ENCODE measurements at places on chromosomes 5 and 9. TPM values are rescaled to one million over a fixed set of nuclear protein-coding genes. Genes with fewer than 3 reads are reported as not detected.

Gene FAM221B
- total RNA-seq, result not detected

Gene PHF24
- total RNA-seq, result not detected

Gene PCDHGB5
- 16.7 TPM for total RNA-seq

Gene EDIL3
- total RNA-seq, result 1.5 TPM

Gene TGFBI
- total RNA-seq, result 3.9 TPM

Gene PCDHB3
- 0.51 TPM for total RNA-seq

Gene NXNL2
- not detected for total RNA-seq

Gene LECT2
- not detected for total RNA-seq

Gene GDNF
- total RNA-seq, result not detected

Gene LCN15
- 0.05 TPM for total RNA-seq

Gene KIF12
- total RNA-seq, result 0.14 TPM

Gene AJM1
- total RNA-seq, result 1.0 TPM

Gene RPS23
- total RNA-seq, result 3,030 TPM

Gene NMUR2
- not detected for total RNA-seq

Gene CTNNAL1
- 190 TPM for total RNA-seq

DNA sequence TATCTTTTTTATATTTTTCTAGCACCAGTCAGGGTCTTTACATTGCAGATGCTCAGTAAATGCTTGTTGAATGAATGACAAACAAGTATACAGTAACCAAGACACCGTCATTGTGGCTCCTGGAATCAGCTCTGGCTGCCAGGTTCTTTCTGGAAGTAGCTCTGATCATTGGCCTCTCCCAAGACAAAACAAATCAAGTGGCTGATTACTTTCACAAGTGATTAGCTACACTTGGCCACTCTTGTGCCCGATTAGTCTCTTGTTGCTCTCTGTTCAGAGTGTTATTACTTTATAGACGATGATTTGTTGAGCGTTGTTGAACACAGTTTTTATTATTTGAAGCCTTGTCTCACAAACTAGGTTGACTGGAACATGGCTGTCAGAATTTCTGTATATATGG, 119.6 kb upstream of the TLX3 start:
- DNase-seq, result no peak

DNA sequence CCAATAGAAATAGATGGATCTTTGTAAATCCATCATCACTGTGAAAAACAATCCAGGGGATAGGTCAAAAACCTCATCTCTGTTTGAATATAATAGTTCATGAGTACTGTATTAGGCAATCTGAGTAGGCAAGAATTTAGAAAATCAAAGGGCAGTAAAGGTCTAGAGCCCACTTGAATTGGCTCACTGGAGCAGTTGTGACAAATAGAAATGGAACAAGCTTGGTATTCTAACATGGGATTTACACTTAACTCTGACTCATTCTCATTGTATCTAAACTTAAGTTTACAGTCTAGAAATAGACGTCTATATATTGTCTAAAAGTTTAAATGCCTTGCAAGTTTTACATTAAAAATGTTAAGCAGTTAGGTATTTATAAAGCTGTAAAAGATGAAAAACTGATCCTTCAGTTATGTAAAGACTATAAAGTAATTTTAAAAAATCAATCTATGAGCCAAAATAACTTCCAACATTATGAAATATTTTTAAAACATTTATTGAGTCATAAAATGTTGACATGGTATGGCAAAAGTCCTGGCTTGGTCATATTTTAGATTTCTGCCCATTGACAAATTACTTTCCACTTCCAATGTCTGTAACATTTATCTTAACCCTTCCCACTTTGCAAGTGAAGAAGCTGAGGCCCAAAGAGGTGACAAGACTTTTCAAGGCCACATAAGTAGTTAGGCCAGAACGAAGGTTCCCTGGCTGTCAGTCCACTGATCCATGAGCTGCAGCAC, 203.7 kb upstream of the NREP start:
- no peak for DNase-seq

DNA sequence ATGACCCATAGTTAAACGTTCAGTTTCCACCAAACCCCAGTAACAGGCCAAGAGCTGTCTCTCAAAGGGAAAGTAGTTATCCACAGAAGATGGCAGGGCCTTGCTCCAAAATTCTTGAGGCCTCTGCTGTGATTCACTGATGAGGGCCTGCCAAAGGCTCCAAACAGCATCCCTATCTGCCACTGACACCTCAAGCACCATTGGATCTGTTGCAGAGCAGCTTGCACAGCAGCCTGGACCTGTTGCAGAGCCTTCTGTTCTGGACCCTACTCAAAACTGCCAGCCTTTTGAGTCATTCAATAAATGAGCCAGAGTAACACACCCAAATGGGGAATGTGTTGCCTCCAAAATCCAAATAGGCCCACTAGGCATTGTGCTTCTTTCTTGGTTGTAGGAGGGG, 741.5 kb upstream of the RGMB start:
- no peak for DNase-seq

DNA sequence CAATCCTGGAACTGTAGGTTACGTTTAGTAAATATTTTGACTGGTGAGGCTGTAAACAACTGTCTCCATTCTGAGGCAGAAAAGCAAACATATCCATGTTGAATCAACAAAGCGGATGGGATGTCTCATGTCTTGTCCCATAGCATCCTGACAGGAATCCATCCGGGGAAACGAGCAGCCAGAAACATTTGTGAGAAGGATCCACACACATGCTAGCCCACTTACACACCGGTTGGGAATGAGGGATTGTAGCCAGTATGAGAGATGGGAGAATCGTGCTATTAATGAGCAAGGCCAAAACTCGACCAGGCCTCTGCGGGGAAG, 117.5 kb downstream of the FSTL4 start:
- no peak for DNase-seq

GRCh38 chr5:125408448-125409233, 662.2 kb upstream of the ZNF608 start:
- DNase-seq, result peak; percentile 58

DNA sequence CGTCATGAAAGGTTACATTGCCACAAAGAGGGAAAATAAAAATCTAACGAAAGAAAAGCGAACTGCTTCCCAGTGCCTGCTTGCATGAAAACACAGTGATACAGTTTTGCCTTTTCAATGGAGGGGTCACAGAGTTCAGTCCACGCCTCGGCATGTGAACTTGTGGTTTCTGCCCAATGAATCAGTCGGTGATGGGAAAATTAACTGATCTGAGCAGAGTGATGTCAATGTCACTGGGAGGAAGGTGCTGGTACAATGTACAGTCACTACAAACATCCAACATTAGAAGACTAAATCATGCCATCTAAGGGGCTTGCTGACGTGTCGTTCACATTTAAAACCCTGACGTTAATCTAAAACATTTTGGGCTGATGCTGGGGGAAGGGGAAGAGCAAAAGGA, 151.8 kb upstream of the MSX2 start:
- no peak for DNase-seq

GRCh38 chr5:127612441-127613141, 36.3 kb upstream of the CTXN3 start:
- no peak for DNase-seq

DNA sequence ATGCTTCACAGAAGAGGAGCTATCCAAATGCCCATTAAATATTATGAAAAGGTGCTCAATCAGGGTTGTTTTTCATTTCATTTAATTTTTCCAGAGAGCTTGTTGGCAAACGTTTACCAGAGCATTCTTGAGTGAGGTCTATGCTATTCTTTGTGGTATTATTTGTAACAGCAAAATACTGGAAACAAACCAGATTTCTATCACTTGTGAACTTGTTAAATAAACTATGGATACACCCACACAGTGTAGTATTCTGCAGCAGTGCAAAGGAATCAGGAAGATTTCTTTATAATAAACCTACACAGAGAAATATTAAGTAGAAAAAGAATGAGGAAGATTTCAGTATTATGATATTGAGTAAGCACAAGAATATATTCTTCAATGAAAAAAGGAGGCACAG, 15.0 kb upstream of the SLC1A1 start:
- DNase-seq, result no peak

GRCh38 chr5:93658044-93658443, 75.0 kb downstream of the NR2F1 start:
- DNase-seq, result no peak

GRCh38 chr9:77712533-77713130, 64.5 kb upstream of the GNA14 start:
- peak; percentile 88 for DNase-seq

DNA sequence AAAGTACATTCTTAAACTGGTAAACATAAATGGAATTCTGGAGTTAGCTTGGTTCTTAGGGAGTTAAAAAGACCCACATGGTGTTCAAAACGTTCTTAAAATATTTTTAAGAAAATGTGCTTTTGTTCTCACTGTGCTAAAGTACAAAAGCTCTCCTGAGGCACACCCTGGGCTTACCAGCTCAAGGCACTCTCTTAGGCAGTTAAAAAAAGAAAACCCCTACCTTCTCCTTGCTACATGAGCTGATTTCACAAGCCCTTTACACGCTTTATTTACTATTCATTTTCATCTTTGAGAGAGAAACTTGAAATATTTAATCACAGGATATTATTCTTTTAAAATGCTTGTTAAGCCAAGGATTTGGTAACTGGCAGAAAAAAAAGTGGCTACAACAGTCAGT, 723.3 kb upstream of the GRAMD2B start:
- no peak for DNase-seq

DNA sequence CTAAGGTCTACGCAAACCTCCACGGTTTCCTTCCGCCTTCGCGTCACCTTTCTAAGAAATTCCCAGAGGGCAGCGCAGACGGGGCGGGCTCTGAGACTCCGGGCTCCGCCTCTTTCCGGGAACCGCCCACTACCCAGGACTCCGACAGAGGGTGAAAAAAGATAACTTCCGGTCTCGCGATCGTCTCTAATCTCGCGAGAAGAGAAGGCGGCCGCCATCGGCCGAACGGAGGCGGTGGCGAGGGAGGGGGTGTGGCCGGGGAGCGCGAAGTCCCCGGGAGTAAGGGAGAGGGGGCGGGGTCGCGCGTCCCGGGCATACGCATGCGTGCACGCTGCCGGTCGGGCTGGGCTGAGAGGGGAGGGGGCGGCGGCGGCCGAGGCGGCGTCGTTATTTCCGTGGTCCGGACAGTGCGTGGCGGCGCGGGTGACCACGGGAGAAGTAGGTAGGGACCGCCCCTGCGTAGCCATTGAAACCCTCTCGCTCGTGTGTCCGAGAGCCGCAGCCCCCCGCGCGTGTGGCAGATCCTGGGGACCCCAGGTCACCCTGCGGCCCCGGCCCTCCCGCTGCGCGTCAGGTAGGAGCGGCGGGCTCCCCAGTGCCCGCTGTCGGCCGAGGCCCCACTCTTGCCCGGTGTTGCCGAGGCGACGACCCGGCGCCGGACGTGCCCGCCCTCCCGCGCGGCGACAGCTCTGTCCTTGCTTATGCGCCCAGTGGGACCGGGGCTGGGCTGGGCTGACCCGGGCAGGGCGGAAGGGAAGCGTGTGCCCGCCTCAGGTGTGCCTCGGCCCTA, at the start of gene NAA35:
Gene NAA35 (plus strand): TSS at position 315 of the 790 bp plus-strand sequence. CDS start 1,014 bp downstream, outside the sequence.
- peak; percentile 98 for DNase-seq

- DNase-seq, result peak; percentile 31
Observed at GRCh38 chr5:77518304-77518703, 26.2 kb upstream of the WDR41 start.

GRCh38 chr9:136172412-136173079, 32.4 kb downstream of the LHX3 start:
- DNase-seq, result no peak

- DNase-seq, result peak; percentile 64
Observed at GRCh38 chr5:59893429-59894227, at the start of gene PDE4D. Gene PDE4D (minus strand): TSS chr5:59893726.

GRCh38 chr5:172668594-172669071, 27.6 kb downstream of the NEURL1B start:
- DNase-seq, result no peak

- DNase-seq, result no peak
Observed at GRCh38 chr5:68683632-68684036, 410.2 kb upstream of the SLC30A5 start.

- no peak for DNase-seq
Observed at GRCh38 chr9:69937360-69937759, 106.3 kb upstream of the MAMDC2 start.

DNA sequence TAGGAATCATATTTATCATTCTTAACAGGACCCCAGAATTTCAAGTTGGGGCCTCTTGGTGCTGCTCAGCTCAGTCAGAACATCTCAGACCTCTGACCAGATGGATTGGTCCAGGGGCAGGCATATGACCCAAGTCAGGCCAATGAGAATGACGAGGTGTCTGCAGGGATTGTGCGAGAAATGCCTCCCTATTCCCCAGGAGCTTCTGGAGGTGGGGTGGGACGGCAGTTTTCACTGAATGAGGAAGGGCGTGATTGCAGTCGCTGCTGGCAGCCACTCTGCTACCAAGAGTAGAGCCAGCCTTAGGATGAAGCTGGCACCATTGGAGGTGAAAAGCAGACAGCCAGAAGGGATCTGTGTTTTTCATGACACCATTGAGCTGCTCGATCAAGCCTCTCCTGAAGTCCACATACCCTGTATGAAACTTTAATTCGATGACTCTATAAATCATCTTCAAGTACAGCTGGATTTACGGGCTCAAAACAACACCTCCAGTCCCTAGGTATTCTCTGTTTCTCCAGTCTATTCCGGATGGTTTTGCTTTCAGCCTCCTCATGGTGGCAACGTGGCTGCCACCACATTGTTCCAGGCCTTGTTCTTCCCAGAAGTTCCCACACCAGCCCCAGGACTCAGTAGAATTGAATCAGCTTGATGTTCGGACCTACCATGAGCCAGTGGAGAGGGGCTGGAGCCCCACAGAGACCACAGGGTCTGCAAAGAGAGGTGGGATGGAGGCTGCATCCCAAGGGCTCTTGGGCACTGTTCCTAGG, 70.2 kb upstream of the ADAMTS2 start:
- no peak for DNase-seq

DNA sequence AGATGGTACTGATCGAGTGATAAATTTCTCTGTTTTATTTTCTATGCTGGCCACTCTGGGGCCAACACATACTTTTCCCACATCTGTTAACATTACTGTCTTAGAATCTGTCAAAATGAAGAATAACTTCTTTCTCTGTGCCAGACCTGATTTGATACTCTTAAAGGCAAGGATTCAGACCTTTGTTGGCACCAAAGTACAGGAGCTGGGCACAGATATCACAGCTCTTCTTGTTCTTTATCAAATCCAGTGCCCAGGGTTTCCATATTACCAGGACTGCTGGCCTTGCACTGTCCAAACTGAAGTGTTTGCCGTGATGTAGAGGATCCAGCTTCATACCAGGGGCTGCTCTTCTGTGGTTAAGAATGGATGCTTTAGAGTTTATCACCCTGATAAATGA, 20.9 kb downstream of the ZNF474 start:
- DNase-seq, result no peak

DNA sequence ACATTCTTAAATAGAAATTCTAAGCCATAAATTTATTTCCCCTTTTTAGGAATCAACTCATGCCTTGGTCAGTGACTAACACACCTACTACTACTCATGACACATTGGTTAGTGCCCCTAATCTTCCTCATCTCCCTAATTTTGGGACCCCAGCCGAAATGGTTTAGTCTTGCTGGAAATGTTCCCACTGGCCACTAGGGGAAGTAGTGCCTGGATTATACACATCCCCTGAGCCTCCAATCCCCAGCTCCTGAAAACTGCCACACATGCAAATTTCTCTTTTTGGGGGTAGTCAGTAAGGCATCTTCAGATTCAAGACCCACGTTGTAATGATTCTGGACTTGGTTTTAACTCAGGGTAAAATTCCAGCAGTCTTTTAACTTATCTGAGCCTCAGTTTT, 79.8 kb downstream of the HSD17B3 start:
- DNase-seq, result peak; percentile 42
